ENCODE measurements at places on chromosomes 12 and 14.

- DNase-seq, result no peak
Observed at GRCh38 chr12:63898764-63899337, 54.4 kb downstream of the SRGAP1 start.

DNA sequence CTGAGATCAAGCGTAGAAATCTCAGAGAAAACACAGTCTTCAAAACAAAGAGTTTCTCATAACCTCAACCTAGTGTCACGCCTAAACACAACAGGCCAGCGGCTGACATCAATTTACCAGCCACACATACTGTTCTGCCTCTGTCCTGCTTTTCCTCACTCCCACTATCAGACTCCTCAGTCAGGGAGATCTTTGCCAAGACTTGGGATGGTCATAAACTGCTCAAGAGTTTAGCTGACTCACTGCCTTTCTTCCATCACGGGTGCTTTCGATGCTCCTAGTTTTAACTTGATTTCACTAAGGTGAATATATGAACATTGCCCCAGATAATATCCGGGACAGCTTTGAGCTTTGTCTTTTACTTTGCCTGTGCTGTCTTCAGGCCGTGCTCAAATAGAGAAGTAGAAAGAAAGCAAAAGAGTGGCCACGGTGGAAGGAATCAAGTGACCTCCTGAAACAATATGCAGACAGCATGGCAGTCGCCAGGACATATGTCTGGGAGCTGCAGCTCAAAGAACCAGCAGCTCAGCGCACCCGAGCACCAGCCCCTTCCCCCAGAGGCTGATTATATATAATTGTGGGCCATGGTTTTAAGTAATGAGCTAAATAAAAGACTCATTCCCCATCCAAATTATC is 12.1 kb downstream of the MDM1 start:
- no peak for DNase-seq

DNA sequence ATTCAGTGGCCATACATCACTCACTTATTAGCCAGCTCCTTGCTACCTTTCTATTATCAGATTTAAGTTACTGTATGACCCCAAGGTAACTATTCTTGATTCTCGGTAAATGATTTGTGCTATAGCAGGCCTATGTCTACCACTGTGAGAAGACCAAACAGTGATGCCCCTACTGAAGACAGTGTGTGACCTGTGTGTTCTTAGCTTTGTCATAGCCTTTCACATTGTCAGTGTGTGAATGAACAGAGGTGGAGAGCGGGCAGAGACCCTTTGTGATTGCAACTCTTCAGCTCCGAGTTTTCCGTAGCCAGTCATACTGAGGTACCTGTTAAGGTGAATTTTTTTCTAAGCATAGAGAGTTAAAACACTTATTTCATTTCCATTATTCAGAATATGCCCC is 294.0 kb downstream of the LRFN5 start:
- no peak for DNase-seq

DNA sequence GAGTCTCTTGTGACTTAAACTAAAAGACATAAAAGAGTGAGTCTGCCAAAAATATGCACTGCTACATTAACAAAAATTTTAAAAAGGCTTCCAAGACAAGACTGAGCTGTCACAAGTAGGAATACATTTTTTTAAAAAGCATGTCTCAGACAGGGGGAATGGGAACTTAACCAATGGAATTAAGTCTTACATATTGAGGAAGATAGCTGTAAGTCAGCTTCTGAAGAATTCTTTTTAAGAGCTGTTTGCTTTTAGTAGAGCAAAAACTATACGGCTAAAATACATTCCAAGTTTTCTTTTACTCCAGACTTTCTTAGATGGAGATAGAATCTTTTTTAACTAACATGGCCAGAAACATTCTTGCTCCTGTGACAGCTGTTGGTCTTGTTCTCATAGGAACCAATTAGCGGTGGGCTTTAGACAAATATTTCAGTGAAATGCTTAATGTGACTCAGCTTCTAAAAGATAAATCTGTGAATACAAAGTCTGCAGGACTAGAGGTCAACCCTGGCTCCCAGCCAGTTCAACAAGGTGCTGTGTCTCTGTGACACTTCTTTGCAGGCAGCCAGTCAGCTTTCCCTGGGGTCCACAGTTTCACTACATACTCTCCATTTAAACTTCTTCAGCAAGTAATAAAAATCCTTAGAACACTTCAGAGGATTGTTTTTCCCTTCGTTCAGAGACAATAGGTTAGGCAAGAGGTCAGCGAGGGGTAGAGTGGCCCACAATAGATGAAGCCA is 187.6 kb downstream of the NAV3 start:
- no peak for DNase-seq

DNA sequence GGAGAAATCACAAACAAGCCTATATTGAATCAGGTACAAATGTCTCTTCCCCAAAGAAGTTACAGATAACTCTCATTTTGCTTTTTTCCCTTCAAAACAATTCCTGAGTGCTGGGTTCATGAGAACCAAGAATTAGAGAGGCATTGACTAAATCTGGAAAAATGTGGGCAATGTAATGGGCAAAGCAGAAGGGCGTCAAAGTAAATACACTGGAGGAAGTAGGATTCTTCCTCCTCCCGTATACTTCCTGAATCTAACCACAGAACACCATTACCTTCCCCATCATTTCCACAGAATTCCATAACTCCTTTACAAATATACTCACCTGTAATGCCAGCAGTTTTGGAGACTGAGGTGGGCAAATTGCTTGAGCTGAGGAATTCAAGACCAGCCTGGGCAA is 3.0 kb upstream of the RBMS2 start:
- DNase-seq, result peak; percentile 75

- DNase-seq, result no peak
Observed at GRCh38 chr14:104431929-104432541, 147.5 kb upstream of the C14orf180 start.

DNA sequence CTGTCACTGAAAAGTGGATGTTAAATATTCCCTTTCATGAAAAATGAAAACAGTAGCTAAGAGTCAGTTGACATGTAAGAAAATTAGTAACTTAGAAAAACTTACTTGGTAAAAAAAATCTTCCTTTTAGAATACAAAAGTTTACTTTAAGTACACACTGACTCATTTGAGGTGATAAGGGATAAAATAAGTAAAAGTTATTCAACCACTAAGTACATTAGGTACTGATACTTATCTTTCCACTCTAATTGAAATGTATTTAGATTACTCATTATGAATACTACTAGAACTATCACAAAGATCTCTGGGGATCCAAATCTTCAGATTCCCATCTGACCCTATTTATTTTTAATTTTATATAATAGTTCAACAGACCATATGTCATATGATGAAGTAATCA is 12.2 kb downstream of the SYCP3 start:
- no peak for DNase-seq

- DNase-seq, result no peak
Observed at GRCh38 chr14:54173802-54174201, 217.2 kb upstream of the BMP4 start.

DNA sequence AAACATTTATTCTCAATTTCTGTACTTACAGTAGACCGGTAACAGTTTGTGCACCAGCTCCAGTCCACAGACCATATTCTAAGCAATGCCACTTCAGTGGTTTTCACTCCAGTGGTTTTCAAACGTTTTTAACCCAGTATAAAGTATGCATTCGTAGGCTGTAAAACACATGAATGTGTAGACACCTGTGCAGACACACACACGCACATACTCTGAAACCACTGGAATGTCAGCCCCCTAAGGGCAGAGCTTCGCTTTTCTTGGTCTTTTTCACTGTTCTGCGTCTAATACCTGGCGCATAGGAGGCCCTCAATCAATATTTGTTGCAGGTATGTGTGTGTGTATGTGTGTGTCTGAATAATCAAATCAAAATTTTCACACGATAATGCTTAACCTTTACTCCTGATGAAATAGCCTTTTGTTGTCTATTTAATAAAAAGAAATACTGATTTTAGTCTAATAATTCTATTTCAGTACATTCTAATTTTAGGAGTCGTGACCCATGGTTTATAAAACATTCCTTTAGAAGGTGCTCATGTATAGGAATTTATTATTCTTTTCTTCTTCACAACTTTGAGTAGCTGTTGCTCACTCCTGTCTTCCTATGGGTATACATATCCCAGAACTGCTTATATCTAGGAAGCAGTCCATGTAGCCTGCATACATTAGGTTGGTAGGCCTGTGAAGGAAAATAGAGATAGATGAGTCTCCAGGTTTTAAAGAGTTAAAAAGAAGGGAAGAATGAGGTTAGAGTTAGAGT is 73.6 kb upstream of the REP15 start:
- DNase-seq, result peak; percentile 77

- DNase-seq, result peak; percentile 50
Observed at GRCh38 chr12:6745741-6746525, 7.0 kb downstream of the MLF2 start.

GRCh38 chr12:12510551-12510950 is 52.1 kb downstream of the DUSP16 start:
- no peak for DNase-seq

GRCh38 chr14:75631453-75631831 is 29.2 kb downstream of the ERG28 start:
- no peak for DNase-seq

DNA sequence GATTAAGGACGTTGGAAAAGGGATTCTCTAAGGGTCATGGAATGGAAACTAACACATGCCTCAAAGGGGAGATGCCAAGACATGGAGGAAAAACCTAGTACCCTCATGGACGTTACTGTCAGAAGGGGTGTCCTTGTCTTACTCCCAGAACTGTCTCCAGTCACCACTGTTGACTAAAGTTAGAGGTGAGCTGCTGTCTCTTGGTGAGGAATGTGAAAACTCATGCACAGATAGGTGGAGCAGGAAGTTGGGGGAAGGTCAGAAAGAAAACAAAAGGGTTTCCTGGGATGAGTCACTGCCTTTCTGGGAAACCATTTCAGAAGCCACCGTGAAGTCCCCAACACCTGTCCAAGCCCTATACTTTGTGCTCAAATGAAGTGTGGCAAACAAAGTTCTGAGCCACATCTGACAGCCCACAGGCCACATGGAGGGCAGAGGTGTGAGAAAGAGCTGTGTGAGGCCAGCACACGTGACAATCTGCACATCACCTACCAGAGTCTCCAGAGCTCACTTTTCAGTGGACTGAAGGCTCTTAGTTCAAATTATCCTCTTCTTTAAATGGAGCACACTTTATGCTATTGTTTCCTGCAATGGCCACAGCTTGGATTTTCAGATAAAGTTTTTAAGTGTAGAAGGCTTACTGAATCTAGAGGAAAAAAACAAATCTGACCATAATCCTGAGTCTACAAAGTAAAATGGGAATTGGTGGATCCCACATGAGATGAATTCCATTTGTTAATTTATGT is 92.9 kb upstream of the EGLN3 start:
- no peak for DNase-seq

- DNase-seq, result no peak
Observed at GRCh38 chr14:62470935-62471334, 574.3 kb downstream of the KCNH5 start.

DNA sequence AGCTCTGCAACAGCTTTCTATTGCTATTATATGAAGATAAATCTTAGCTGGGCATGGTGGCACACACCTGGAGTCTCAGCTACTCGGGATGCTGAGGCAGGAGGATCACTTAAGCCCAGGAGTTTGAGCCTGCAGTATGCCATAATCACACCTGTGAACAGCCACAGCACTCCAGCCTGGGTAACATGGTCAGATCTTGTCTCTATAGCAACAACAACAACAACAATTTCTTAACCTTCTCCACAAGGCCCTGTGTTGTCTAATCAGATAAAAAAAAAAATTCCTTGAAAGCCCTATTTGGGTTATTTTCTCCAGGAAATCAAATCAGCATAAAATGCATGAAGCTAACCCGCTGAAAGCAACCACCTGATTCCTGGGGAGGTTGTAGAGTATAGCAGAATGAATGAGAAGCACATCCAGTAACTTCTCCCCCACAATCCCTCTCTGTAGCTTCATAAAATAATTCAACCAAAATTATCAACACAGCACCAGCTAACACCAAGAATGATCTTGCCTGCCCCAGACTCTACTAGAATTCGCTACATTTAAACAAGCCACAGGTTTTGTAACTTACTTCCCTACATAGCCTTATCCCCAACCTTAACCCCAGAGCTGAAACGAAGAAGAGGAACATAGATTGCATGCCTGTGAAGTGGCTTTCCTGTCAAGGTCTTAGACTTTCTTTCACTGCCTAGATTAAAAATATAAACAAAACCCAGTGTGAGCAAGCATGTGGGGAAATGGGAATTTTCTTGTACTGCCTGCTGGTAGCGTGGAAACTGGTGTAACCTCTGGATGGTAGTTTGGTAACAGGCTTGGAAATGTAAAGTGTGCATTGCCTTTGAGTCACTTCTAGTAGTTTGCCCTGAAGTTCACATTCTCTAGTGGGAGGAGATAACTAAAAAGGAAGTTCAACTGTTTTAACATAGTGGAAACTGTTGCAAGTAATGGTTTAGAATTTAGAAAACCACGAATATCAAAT is 6.0 kb upstream of the STK38L start:
- no peak for DNase-seq

- no peak for DNase-seq
Observed at GRCh38 chr12:121990692-121991603, 30.7 kb upstream of the BCL7A start.

GRCh38 chr12:110661337-110661972 is 27.5 kb downstream of the HVCN1 start:
- no peak for DNase-seq

DNA sequence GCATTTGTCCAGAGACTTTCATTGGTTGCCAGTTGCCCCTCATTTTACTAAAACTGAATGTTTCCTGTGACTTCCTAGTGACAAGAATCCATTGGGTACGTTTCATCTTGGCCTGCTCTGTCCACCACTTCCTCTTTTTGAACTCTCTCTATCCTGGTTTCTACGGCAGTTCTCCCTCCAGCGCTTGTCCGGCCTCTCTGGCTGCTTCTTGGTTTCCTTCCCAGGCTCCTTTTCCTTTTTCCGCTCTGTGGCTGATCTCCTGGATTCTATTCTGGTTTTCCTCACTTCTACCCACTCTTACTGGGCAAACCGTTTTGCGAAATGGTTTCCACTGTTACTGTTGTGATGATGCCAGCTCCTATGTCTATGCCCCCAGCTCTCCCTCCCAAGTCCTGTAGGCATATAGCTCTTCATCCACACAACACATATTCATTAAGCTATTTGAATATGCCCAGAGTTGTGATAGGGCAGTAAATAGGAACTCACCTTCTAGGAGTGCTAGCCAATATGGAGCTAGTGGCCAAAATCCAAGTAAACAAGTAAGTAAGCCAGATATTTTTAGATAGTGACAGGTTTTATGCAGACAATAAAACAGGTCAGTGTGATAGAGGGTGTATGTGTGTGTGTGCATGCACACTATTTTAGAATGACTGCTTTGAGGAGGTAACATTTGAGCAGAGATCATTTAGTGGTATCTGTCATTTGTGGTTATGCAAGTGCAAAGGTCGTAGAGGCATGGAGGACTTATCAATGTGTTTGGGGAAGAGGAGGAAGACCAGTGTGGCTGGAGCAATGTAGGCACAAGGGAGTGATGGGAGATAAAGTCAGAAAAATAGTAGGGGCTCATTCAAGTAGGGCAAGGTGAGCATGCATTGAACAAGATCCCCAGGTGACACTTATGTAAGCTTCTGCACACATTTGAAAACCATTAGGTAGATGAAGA is 27.9 kb upstream of the CTDSP2 start:
- DNase-seq, result no peak

GRCh38 chr14:73502017-73502619 is 11.4 kb downstream of the RIOX1 start:
- DNase-seq, result no peak

Data from foreskin keratinocyte (primary cell).